CD4-positive, alpha-beta T cell treated with Interleukin-17A for 4 hours (primary cell): ENCODE measurements at places on chromosomes 3 and 15.

GRCh38 chr15:48984811-48985352, 21.2 kb upstream of the SHC4 start:
- no peak for DNase-seq

DNA sequence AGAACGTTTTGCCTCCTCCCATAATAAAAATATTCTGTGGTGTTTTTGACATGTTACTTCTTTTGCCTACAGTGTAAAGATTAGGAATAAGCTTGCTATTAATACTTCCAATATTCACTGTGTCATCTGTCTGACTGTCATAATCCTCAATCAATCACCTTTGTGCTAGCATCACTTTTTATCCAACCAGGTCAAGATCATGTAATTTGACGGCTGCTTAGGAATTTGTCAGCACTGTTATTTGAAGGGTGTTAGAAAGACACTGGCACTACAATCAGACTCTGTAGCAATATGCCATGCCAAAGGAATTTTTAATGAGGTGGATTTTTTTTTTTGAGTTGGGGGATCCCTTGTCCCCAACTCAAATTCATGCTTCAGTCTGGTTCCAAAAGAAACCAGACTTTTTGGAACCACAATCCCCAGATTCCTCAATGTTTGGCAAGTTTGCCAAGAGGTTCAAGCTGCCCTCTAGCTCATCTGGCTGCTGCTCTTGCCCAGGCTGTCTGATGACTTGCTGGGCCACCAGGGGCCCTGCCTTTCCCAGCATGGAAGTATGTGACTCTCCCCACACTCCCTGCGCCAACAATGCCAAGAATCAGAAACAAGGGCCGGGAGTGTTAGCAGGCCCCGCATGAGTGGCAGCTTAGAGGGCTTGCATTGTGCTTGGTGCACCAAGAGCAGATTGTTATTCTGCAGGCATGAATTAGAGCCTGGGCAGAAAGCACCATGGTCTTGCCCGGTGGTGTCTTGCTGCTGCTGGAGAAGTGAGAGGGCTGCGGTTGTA, 58.6 kb upstream of the TSC22D2 start:
- DNase-seq: no peak

GRCh38 chr3:143109861-143110260, 9.7 kb upstream of the CHST2 start:
- DNase-seq: no peak

GRCh38 chr15:90240856-90241255, 6.8 kb downstream of the GDPGP1 start:
- no peak for DNase-seq

- DNase-seq: no peak
These were observed 18.8 kb upstream of the TNFSF10 start for GRCh38 chr3:172541945-172542488.

DNA sequence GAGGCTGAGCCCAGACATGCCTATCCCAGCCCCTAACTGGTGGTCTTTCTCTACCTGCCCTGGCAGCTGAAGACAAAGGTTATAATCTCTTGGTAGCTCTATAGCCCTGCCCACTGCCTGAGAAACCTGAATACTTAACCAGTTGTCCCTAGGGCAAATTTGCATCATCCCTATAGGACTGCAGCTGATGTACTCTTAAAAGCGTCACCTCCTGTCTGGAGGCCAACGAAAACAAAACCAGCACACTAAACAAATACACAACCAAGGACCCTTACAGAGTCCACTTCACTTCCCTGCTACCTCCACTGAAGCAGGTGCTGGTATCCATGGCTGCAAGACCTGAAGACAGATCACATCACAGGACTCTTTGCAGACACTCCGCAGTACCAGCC, 98.0 kb downstream of the KCNAB1 start:
- DNase-seq: no peak
